ENCODE measurements at places on chromosomes 12 and 14. TPM values are rescaled to one million over a fixed set of nuclear protein-coding genes. Genes with fewer than 3 reads are reported as not detected.

Gene PLEKHH1
- total RNA-seq, result 1.2 TPM

Gene LRCOL1
- total RNA-seq, result not detected

Gene MORN3
- 2.4 TPM for total RNA-seq

Gene CD163L1
- not detected for total RNA-seq

Gene NTS
- not detected for total RNA-seq

Gene CMKLR1
- not detected for total RNA-seq
